CD4-positive, alpha-beta T cell treated with Interleukin-10 for 1 hour (primary cell): ENCODE measurements at places on chromosomes 7 and 10.

GRCh38 chr10:94046098-94046497 lies 52.4 kb downstream of the PLCE1 start:
- no peak for DNase-seq

DNA sequence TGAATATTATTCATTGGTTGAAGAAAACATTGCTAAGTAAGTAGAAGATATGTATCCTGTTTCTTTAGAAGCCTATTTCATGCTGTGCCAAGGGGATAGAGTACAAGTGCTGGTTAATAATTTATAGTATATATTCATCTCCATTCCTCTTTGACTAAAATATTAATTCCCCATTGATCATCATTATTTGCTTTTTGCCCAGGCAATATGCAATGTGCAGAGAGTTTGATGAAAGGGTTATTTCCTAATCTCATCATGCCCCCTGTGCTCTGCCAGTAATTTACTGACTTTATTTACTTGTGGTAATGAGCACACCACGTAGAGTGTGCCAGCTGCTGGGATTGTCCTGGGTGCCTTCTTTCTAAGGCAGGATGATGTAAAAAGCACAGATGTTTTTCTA lies 180.9 kb downstream of the REEP3 start:
- DNase-seq: no peak

DNA sequence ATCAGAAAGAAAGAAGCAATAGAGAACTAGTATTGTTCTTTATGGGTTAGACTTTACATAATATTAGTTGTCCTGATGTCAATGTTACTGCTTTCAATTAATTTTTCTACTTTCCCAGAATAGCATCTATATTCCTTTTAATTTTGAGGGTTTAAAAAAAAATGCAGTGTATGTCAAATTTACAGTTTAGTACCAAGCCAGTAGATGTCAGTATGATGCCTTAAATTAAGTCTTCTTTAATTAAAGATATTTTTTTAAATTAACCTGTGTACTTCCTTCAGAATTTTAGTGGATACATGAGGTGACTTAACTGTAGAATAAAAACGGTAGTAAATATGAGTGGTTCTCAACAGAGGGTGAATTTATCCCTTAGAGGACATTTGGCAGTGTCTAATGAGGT lies 35.2 kb upstream of the STOX1 start:
- DNase-seq: no peak

DNA sequence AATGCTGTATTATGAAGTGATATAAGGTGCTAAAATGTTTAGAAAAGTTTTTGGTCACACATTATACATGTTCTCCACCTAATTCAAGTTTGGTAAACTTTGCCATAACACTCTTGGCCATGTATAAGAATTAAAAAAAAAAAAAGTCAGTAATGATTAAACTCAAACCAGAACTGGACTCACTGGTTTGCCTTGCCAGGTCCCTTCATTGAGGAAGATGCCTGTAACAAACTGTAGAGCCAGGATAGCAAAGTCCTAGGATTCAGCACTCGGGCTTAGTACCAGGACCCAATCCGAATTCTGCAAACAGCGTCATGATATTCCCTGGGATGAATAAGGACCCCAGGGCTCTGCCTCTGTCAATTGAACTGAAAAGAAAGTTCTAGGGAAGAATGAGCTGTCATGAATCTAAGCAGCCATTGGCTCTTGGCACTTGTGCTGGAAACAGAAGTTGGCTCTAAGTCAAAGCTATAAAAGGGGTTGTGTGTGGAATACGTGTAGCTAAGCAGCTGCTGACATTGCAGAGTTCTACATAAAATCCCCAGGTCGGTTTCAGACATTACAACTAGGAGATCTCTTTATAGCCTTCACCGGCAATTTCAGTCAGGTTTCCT lies 216.9 kb downstream of the C7orf25 start:
- DNase-seq: no peak

DNA sequence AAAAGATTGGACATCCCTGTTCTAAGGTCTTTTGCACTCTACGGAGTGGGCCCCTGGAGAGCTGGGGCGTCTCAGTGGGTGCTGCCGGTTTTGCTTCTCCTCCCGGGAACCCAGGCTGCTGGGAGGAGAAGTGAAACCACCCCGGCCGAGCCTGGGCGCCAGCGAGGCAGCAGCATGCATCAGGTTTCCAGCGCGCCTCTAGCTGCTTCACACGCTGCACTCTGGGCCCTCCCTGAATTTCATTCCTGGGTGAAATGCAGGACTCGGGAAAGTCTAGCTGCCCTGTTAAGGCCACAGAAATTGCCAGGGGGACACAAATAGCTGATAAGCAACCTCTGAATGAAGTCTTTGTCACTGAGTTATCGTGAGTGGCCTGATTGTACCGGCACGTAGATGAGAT lies 127.4 kb downstream of the TRRAP start:
- DNase-seq: no peak

DNA sequence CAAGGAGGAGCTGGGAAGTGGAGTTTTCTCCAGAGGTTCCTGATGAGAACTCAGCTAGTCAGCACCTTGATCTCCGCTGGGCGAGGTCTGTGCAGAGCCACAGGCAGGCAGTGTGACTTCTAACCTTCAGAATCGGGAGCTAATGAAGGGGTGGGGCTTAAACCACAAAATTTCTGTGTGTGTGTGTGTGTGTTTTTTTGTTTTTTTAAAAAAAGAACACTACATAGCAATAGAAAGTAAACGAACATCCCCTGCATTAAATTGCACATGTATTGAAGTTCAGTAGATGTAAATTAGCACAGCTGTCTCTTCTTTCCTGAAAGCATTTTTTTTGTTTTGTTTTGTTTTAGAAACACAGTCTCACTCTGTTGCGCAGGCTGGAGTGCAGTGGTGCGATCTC lies 46.2 kb downstream of the RBM17 start:
- DNase-seq: peak; percentile 61

DNA sequence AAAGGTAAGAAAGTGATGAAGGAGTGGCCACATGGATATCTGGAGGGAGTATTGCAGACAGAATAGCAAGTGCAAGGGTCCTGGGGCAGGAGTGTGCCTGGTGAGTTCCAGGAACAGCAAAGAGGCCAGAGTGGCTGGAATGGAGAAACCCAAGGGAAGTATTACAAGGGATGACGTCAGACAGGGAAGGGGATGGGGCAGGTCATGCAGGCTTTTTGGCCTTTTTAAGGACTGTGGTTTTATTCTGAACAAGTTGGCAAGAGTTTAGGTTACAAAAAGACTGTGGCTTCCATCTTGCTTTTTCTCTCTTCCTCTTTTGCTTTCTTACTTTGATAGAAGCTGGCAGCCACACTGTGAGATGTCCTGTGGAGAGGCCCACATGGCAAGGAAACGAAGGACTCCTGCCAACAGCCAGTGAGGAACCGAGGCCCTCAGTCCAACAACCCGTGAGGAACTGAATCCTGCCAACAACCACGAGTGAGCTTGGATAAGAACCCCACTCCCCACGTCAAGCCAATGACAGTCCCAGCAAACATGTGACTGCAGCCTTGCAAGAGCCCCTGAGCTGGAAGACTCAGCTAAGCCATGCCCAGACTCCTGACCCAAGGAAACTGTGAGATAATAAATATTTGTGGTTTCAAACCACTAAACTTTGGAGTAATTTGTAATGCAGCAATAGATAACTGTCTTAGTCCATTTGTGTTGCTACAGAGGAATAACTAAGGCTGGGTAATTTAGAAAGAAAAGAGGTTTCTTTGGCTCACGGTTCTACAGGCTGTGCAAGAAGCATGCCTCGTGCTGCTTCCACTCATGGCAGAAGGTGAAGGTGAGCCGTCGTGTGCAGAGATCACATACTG lies 19.8 kb upstream of the KDM7A start:
- DNase-seq: no peak

GRCh38 chr10:76950354-76950753 lies 687.3 kb downstream of the KCNMA1 start:
- no peak for DNase-seq

- DNase-seq: no peak
These were observed 234.3 kb downstream of the ADAM12 start for GRCh38 chr10:126153711-126154628.

DNA sequence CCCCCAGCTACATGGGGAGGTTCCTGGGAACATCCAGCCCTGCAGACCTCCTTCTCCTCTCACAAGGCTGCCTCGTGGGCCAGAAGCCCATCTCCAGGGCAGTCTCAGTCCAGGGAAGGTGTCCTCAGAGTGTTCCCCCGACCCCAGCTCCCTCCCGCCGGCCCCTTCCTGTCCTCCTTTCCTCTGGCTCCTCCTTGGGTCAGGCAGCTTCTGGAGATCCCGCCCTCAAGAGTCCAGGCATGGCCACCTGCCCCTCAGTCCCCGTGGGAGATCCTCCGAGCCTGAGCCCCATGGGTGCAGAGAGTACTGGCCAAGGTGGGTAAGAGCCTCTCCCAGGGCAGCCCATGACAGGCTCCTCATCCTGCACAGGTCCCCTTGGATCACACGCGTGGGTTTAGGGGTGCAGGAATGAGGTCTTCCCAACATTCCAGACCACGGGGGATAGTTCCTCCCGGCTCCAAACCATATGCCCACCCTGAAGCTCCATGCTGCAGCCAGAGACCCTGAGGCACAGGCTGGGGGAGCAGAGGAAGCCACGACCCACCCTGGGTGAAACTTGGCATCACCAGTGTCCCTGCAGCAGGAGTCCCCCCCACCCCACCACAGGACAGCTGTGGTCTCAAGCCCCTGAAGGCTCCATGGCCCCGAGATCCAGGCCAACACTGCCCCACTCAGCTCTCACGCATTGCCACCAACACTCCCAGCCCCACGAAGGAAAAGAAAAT lies 65.5 kb downstream of the OAT start:
- DNase-seq: no peak

DNA sequence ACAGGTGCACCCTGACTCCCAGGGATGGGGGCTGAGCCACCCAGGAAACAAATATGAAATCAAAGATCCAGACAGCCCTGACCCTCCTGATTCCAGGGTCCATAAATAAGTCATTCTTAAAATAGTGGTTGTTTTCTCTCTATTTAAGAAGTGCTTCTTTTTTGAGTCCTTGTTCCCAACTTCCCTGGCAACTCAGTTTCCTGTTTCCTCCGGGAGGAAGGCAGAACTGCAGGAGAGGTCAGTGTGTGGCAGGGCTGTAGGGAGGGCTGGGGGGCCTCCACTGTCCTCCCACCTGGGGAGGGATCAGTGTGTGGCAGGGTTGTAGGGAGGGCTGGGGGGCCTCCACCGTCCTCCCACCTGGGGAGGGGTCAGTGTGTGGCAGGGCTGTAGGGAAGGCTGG lies 88.7 kb upstream of the PDGFA start:
- DNase-seq: no peak

GRCh38 chr7:156169474-156170370 lies 357.5 kb upstream of the SHH start:
- no peak for DNase-seq

GRCh38 chr10:32981760-32982159 lies 23.7 kb upstream of the ITGB1 start:
- peak; percentile 43 for DNase-seq

DNA sequence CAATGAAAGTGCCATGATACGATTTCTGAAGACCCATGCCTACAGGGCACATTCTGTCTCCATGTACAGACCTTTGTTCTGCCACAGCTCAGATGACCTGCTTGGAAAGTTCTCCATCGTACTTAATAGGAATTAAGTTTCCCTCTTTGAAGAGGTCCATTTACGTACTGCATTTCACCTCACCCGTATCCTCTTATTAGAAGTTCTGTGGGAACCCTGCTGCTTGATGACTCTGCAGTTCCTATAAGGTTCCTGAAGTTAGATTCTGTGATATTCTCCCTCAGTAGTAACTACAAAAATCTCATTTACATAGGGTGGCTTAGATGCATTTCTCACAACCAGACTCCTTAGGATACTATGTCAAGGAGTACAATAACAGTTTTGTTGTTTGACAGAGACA lies 50.9 kb downstream of the MINDY3 start:
- no peak for DNase-seq

DNA sequence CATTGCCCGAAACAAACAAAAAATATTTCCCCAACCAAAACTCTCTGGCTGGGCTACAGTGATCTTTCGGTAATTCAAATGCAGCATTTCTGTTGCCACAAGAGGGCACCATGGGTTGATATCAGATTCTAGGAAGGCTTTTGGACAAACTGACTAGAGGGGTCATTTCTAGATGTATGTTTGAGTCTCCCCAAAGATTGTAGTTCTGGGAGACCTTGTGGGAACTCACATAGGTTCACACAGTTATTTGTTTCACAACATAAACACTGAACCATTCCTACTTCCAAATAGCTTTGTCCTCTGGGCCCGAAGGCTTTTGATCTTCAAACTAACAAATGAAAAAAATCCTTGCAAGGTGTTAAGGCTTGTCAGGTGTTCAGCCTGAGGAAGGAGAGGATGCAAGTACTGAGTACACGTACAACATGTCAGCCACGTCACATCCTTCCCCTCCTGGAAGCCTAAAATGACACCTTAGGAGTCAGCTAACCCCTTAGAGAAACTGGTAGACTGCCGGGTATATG lies 37.0 kb upstream of the IL15RA start:
- DNase-seq: peak; percentile 77

GRCh38 chr10:30842185-30842584 lies 189.5 kb downstream of the ZNF438 start:
- no peak for DNase-seq

DNA sequence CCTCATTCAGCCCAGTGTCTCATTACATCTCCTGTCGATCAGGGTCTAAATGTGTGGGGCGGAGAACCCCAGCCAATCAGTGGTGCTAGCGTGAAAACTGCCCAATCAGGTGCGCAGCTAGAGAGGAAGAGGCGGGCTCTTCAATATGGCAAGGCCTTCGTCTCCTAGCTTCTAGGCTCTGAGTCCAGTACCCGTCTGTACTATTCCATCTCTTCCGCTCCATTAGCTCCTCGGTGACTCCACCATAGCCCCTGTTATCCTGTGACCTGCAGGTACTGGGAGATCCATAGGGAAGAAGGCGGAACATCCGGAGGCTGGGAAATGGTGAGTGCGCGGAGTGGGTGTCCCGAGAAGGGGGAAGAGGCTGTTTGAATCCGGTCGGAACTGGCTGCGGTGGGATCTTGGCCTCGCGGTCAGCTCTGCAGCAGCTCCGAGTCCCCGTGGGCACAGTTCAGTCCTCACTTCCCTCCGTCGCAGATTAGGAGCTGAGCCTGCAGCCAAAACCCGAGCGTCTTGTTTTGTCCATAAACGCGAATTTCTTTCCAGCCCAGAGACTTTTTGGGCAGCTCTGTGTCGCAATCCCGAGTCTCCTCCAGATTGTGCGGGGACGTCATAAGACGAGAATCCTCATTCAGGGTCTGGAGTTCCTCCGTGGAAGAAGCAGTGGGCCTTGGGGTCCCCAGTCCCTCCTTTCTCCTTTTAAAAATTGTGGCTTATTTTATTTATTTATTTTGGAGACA lies at the start of gene ZNF727:
Gene ZNF727 (plus strand): TSS at position 134 of the 740 bp plus-strand sequence. CDS start 188 bp downstream, at position 322.
- DNase-seq: peak; percentile 11

- no peak for DNase-seq
These were observed 11.6 kb downstream of the RPS24 start for GRCh38 chr10:78045237-78045636.
